ENCODE measurements at places on chromosomes 4 and X. TPM values are rescaled to one million over a fixed set of nuclear protein-coding genes. Genes with fewer than 3 reads are reported as not detected.

TMEM150C gene
- polyA plus RNA-seq = not detected

CT47A7 gene
- not detected for polyA plus RNA-seq

PLXNA3 gene
- polyA plus RNA-seq = 2.7 TPM

TSPAN6 gene
- 0.19 TPM for polyA plus RNA-seq

ITGB1BP2 gene
- polyA plus RNA-seq = not detected

FAM9B gene
- not detected for polyA plus RNA-seq

SMIM31 gene
- not detected for polyA plus RNA-seq

MUC7 gene
- not detected for polyA plus RNA-seq

PLXNB3 gene
- polyA plus RNA-seq = not detected

AKAP14 gene
- not detected for polyA plus RNA-seq

PCDH19 gene
- polyA plus RNA-seq = not detected

SMIM10 gene
- polyA plus RNA-seq = not detected

PNMA6E gene
- not detected for polyA plus RNA-seq

DOK7 gene
- polyA plus RNA-seq = 25.2 TPM

NCAPG gene
- polyA plus RNA-seq = 1.2 TPM

RAB9B gene
- 0.39 TPM for polyA plus RNA-seq

ELMOD2 gene
- polyA plus RNA-seq = 4.8 TPM

CXorf49 gene
- polyA plus RNA-seq = not detected

AGA gene
- 31.0 TPM for polyA plus RNA-seq

ALAS2 gene
- not detected for polyA plus RNA-seq

FAM3A gene
- 23.6 TPM for polyA plus RNA-seq

SFRP2 gene
- not detected for polyA plus RNA-seq
